ENCODE measurements at places on chromosomes 5 and 9.

DNA sequence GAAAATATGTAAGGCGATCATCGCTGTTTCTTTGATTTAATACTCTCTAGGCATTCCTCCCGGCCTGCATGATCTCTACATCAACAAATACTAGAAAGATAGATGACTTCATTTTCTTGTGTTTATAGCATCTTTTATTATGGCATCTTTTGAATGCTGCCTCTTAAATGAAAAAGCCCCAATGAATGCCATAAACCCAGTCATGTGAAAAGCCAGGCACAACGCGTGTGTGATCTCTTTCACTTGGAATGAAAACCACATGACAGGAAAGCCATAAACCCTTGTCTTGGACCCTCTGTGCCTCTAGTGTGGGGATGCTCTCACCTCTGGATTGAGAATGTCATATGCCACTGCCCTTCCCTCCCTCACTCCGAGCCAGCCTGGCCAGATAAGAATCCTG, 476.2 kb downstream of the SEMA5A start:
- no peak for DNase-seq

- DNase-seq = no peak
These were observed 34.2 kb downstream of the CDK7 start for GRCh38 chr5:69268899-69269298.

DNA sequence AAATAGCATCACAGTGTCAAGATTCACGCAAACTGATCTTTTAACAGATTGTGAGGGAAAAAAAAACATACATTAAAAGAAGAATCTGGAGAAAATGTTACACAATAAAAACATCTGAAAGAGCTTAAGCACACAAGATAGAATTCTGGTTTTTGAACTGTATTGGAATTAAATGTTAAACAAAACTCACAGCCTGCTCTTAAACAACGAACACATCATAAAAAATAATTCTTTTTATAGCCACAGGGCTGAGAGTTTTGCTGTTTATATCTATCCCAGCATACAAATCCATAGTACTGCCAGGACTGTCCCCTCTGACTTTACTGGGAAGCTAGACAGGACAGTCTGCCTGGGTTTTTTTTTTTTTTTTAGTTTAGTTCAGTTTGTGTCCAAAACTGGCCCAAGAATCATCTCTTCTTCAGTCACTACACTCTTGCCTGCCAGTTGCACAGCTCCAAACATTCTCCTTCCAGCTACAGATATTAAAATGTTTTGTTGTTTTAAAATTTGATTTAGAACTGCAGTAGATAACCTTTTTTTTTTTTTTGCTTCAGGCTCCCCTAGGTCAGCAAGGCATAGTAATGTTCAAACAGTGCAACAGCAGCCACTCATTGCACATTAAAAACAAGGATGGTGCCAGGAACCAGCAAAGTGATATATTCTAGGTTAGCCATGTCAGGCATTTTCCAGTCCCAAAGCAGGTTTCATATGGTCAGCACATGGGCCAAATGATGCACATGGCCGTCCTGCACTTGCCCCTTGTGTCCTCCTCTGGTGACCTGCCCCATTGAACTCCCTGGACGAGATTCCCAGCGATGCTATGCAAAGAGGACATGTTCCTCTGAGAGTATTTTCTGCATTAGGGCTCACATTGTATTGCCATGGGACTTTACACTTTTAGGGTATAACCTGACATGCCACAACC, 173.6 kb downstream of the ARL15 start:
- no peak for DNase-seq

DNA sequence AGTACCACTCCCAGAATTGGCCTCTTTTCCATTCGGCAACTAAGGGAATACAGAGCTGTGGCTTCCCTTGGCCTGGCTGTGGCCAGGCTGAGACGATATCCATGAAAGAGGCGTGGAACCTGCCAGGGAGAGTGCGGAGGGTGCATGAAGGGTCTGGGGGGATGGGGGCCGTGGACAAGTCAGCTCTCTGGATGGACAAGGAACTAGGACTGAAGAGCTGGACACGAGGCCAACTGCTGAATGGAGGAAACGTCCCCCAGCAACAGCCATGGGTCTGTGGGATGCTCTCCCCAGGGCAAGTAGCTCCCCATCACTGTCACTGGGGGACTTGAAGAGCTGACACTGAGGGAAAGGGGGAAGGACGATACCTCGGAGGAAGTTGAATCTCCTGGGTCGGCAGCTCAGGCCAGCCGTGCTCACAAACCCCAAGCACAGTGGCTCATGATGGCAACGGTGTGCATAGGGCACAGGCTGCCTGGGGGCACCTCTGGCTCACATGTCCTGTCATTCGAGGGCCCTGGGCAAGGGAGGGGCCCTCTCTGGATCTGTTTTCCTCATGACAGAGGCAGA, 4.1 kb upstream of the OLFM1 start:
- DNase-seq = no peak

DNA sequence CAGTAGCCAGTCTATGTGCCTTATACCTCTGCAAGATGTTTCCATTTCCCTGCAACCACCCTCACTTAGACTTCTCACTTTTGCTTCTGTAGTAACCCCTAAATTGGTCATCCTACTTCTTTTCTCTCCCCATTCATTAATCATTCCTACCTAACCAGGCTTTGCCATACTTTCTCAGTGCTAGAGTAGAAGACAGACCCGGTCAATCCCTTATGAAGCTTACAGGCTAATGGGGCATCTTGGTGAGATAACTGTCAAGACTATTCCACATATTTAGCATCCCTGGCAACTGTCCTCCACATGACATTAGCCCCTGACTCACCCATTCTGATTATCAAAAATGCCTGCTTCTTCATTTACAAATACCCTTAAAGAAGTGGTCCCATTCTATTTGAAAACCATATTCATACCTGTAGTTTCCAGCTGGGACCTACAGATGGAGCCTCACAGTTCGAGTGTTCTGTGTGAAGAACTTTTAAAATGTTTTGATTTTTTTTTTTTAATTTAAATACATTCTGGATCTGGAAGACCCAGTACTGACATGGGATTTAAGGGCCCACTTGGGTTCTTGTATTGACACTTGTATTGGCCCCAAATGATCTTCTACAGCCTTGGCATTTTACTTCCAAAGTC, 21.0 kb downstream of the F2RL2 start:
- no peak for DNase-seq

- DNase-seq = peak; percentile 65
These were observed 28.1 kb downstream of the LMNB1 start for GRCh38 chr5:126805063-126805462.

DNA sequence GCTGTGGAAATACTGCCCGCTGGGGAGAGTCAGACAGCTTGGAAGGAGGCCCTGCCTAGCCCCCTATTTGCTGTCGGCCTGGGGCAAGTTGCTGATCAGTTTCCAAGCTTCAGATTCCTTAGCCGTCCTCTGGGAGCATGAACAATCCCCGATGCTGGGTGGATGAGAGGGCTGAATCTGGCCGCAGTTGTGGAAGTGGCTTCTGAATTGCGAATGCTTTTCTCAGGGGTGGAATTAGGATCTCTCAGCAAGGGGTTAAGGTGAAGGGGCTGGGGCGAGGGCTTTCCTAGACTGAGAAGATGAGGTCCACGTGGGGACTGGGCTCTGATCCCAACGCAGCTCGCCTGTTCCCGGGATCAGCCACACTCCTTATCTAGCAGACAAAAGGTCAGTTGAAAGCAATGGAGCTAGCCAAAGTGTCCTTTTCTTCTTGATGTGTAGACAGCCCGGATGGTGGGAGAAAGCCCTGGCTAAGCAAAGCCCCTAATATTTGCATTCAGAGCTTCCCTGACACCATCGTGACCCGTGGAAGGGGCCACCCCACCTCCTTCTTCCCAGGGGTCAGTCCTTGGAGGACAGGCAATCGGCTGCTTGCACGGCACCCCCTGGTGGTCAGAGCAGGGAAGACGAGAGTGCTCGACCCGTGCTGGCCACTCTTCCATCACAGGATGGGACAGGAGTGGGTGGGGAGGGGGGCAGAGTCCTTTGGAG, 54.9 kb downstream of the COL15A1 start:
- DNase-seq = peak; percentile 77

GRCh38 chr5:8413975-8414374, 545.0 kb downstream of the MTRR start:
- DNase-seq = no peak

- DNase-seq = no peak
These were observed 103.3 kb downstream of the FBXL17 start for GRCh38 chr5:108278285-108279240.

- no peak for DNase-seq
These were observed 133.7 kb downstream of the PRELID2 start for GRCh38 chr5:145701404-145701803.

DNA sequence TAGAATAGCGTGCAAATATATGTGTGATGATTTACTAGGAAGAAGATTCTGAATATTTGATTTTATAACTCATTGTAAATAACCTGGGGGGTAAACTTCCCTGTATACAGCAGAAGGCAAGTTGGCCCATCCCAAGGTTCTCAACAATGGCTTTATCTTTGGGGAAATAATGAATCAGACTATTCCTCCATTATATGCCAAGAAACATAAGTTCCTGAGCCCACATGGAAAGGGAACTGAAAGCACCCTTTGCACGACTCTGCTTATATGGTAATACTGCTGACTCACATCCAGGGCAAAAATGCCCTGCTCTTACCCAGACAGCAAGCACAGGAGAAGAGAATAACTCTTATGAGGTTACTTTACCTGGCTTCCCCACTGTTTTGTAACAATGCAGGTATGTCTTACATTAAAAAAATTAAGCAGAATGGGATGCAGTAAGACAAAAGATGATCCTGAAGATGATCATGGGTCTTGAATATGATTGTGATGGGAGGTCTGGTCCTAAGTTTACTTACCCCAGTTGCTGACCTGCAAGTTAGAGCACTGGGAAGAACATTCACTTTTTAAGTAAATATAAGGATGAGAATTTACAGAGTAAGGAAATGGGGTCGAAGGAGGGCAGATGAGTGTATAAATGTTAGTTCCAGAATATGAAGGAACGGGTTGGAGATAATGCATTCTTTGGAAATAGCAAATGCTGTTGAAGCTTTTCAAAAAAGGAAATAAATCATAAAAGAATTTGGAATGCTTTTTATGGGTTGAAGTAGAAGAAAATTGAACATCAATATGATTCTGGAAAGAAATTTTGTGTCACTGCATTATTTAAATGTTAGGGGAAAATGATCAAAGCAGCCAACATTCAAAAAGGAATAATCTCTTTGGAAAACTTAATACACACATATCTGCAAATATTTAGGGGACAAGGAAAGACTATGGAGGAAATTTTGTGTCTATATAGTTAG, 428.4 kb upstream of the MPDZ start:
- DNase-seq = no peak

GRCh38 chr9:14212697-14213420, 101.1 kb downstream of the NFIB start:
- DNase-seq = no peak

DNA sequence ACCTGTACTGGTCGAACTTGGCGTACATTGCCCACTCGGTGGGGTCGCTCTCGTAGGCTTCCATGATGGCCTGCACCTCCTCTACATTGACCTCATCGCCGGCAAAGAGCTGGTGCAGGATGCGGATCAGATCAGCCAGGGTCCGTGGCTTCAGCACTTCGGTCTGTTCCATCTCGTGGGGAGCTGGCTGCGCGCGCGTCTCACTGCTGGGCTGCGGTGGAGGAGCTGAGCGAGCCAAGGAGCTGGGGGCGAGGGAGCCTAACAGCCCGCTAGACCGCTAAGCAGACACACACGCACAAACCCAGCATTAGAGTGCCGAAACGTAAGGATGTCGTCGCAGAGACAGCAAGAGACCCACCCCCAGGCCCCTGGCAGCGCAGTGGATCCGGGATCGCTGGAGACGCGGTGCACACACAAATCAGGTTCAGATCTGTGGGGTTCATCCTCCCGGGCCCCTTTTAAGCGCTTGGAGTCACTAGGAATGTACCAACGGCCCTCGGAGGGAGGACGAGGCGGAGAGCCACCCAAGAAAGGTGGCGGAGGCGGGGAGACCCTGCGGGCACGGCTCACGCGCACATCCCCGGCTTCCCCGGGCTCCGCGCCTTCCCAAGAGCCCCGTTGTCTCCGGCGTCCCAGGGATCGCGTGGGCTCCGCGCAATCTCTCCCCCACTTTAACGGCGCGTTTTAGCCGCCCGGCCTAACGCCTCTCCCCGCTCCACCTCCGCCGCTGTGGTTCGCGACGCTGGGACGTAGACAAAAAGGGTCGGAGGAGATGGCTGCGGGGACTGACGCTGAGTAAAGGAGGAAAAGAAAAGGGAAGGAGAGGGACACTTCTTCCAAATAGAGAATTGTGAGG, at the start of gene CDO1:
CDO1 (minus strand) TSS at position 434 of the 856 bp plus-strand sequence; CDS start at position 172, 262 bp downstream.
- peak; percentile 74 for DNase-seq

DNA sequence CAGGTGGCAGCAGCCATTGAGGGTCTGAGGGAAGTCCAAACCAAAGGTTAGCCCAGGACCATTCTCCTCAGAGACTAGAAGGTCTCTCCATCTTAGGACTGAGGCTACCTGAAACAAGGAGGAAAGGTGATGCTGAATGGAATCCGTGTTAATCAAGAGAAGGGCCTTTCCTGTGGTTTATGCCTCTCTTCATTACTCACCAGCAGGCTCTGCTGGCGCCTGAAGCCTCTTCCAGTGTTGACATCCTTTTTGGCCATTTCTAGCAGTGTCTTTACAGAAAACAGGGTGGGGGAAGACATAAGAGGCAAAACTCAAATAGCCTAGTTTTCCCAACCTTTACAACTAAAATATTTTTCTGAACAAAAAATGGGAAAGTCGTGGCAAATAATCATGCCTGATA, 98.0 kb downstream of the ENC1 start:
- peak; percentile 37 for DNase-seq

DNA sequence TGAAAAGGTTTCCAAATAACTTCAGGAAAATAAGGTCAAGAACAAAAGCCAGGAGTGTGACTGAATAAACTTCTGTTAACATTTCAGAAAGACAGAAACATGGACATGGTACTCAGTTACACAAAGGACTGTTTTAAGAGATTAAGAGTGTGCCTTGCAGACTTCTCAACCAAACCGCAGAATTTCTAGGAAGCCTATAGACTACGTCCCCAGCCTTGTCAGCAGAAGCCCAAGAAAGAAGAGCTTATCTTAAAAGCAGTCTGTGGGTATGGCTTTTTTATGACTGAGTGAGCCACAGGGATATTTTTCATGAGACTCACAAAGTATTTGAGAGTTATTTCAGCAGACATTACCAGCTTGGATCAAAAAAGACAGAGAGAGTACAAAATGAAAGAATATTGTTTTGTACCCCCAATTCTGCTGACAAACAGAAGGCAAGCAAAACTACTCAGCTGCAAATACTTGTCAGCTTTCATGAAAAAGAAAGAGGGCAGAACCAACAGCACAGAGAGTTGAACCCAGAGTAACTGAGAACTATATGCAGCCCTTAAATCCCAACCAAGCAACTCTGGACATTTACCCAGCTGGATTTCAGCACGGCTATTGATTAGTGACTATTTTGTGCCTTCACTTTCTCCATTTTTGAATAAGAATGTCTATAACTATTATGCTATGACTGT, 711.0 kb upstream of the CTNND2 start:
- no peak for DNase-seq
